G401 (cell line): ENCODE measurements at places on chromosomes 7 and 10.

- DNase-seq, result no peak
Observed at GRCh38 chr10:3494838-3495230, 290.2 kb downstream of the KLF6 start.

DNA sequence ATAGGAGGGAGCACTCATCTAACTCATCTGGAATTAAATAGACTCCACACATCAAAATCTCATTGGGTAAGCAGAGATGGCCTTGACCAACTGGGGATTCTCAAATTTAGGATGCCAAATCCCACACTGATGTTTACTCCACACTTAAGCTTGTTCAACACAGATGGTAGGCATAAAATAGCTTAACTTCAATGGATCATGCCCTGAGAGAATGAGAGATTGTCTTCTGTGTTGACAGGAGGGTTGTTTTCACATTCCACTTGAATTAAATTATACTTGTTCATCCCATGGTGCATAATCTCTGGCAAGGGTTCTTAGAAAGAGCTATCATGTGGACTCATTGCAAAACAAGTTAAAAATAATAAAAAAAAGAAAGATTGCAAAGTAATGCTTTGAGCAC, 391.4 kb downstream of the PLXDC2 start:
- DNase-seq, result no peak

- no peak for DNase-seq
Observed at GRCh38 chr7:157291404-157292080, 45.3 kb upstream of the DNAJB6 start.

- DNase-seq, result no peak
Observed at GRCh38 chr10:117131376-117132327, 6.4 kb downstream of the VAX1 start.

GRCh38 chr10:77506517-77507200, 130.9 kb downstream of the KCNMA1 start:
- DNase-seq, result no peak

DNA sequence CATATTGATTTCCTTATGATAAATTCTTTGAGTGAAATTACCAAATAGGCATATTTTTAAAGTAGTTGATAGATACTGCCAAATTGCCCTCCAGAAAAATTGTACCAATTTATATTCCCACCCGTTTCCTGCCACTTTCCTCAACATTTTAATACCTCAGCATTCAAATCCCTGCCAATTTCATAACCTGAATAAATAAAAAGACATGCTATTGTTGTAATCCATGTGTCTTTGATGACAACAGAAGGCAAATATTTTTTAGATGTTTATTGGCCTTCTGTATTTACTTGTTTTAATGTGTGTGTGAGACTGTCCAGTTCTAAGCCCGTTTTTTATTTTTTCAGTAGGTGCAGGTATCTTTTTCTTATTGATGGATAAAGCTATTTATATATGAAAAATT, 71.7 kb downstream of the TEX36 start:
- no peak for DNase-seq

DNA sequence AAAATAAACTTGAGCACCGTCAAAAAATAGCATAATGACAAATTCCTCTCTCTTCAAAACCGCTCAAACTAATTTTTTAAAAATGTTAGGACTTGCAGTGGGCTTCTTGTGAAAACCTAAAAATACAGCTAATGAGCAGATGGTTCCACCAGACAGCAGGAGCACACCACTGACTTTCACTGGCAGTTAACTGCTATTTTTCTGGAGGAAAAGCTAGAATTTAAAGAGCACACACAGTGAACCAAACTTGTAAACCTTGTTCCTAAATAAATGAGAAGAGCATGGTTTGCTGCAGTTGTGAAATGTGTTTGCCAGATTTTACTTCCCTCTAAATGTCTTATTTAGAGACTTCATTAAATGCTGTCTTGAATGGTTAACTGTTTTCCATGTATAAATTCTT, 143.9 kb downstream of the RAPGEF5 start:
- DNase-seq, result peak; percentile 44

- peak; percentile 80 for DNase-seq
Observed at GRCh38 chr10:70985824-70986622, 97.7 kb upstream of the PCBD1 start.
